ENCODE measurements at places on chromosomes 7 and 10.

DNA sequence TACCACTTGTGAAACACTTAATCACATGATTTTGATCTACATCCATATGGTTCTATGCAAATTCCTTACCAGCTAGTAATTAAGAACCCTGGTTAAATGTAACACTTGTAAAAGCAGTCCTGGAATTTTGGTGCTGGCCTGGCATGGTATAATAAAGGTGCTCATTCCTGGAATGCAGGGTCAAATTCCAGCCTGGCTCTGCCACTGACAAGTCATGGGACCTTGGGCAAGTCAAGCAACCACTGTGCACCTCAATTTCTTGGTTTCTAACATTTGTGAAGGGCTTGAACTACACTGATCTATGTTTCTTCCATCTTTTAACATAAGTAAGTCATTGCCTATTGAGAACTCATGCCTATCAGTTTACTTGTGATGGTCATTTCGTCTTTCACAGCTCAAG is 91.9 kb upstream of the PIK3CG start:
- no peak for DNase-seq

DNA sequence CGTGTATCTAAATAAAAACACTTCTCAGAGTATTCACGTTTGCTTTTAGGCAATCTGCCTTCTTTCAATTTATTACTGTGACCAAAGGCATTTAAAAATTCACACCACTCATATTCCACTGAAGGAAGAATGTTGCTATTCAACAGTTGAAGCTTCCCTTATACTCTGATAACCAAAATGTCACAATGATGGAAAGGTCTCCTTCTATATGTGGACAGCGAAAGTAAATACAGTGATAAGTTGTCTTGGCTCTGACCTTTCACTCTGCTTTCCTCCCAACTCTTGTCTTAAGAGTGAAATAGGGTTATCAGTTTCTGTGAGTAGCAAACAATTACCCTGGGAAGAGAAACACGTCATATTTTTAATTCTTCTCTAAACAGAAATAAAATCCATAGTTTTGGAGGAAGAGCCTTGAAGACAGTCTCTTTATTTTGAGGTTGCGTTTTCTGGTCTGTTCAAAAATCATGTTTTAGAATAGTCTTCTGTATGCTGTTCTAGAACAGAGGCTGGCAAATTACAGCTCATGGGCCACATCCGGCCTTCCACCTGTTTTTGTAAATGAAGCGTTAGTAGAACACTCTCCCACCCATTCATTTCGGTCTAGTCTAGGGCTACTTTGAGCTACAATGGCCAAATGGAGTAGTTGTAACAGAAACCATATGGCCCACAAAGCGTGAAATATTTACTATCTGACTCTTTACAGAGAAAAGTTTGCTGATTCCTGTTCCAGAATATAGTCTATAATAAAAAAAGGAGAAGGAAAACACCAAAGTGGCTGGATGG is 41.3 kb downstream of the ETV1 start:
- H3K27me3 ChIP-seq, result no peaks in the 10 kb centered on the region
- H3K36me3 ChIP-seq, result no peaks in the 10 kb centered on the region
- no peak overlapping the region for H3K4me3 ChIP-seq
- no peak overlapping the region for H3K27ac ChIP-seq
- no peak for DNase-seq
- H3K4me1 ChIP-seq, result no peaks in the 10 kb centered on the region

- no peaks in the 10 kb centered on the region for H3K27me3 ChIP-seq
- no peak for DNase-seq
- no peaks in the 10 kb centered on the region for H3K4me1 ChIP-seq
- no peak overlapping the region for H3K27ac ChIP-seq
- no peak overlapping the region for H3K4me3 ChIP-seq
- no peaks in the 10 kb centered on the region for H3K36me3 ChIP-seq
These were observed 257.8 kb upstream of the DKK1 start for GRCh38 chr10:52056291-52056690.

- peaks cover 5% of the 10 kb centered on the region for H3K36me3 ChIP-seq
- DNase-seq, result no peak
- peaks cover 17% of the 10 kb centered on the region for H3K4me1 ChIP-seq
- H3K27me3 ChIP-seq, result no peaks in the 10 kb centered on the region
- H3K27ac ChIP-seq, result no peak overlapping the region
These were observed 6.5 kb downstream of the NACAD start for GRCh38 chr7:45082031-45082830.
